Cardiac muscle cell (in vitro differentiated cells and primary cell): ENCODE measurements at places on chromosomes 11 and 22. TPM values are rescaled to one million over a fixed set of nuclear protein-coding genes. Genes with fewer than 3 reads are reported as not detected.
A peak's percentile ranks its signal among the peaks of the same experiment; 100 is the strongest.

GRCh38 chr11:66324664-66325063 is 7.8 kb upstream of the CD248 start:
- DNase-seq = no peak

GRCh38 chr11:104148706-104149105 is 15.2 kb downstream of the PDGFD start:
- DNase-seq = no peak

DNA sequence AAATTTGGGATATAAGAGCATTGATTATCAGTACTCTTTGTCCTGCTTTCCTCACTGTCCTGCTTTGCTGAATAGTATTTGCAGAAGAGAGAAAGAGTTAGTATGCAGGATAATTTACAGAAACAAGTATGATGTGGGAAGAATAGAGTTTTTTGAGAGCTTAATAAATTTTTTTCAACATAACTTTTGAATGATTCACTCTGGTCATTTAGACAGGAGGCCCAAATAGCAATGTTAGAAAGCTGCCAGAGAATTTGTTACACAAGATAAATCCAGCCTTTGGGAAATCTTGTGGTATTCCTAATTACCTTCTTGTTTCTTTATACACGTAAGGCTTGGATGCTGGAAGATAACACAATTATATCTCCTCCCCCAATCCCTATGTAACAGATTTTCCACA is 484.6 kb downstream of the CNTN5 start:
- no peak for DNase-seq

Gene MYOD1
- total RNA-seq = not detected in 2 replicates

DNA sequence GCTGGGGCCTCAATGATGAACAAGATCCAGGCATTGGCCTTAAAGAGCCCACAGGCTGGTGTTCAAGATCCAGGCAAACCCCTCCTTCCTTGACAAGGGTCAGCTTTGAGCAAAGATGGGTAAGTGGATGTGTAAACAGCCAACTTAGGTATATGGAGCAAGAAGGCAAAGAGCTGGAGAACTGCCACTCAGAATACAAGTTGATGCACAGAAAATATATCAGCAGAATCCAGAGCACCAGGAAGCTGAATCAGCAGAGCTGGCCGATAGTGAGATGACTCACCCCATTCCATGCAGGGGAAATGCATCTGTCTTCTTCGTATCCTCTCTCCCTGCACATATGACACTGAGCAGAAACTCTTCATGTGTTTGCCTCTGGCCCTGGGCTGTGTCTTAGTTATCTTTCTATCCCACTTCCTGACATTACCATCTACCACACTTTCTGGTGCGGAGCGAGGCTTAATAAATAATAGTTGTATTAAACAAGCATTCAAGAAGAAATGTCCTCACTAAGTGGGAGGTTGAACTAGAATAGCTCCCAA is 57.8 kb downstream of the ENDOD1 start:
- DNase-seq = no peak

GRCh38 chr11:10893714-10894151 is 35.9 kb upstream of the ZBED5 start:
- DNase-seq = peak; percentile 43

GRCh38 chr22:28249402-28249801 is 330.3 kb upstream of the PITPNB start:
- DNase-seq = peak; percentile 52

- no peak for DNase-seq
Observed at GRCh38 chr11:65636108-65637031, 1.5 kb upstream of the SIPA1 start.

Gene AGBL2
- 0.25 and 0.69 TPM in 2 replicates for total RNA-seq

- peak; percentile 54 for DNase-seq
Observed at GRCh38 chr11:1152316-1153104, 5.2 kb upstream of the MUC5AC start.

Gene RIC3
- total RNA-seq = 8.7 and 14.3 TPM in 2 replicates

GRCh38 chr11:65087216-65087615 is 3.2 kb downstream of the ZFPL1 start:
- DNase-seq = no peak

- peak; percentile 40 for DNase-seq
Observed at GRCh38 chr11:65078151-65078550, 5.7 kb downstream of the CDCA5 start.

Gene POGLUT3
- total RNA-seq = 8.5 and 12.0 TPM in 2 replicates

Gene MMP20
- total RNA-seq = not detected in 2 replicates

Gene DDI1
- total RNA-seq = not detected in 2 replicates

Gene XNDC1N
- 8.0 and 8.8 TPM in 2 replicates for total RNA-seq

DNA sequence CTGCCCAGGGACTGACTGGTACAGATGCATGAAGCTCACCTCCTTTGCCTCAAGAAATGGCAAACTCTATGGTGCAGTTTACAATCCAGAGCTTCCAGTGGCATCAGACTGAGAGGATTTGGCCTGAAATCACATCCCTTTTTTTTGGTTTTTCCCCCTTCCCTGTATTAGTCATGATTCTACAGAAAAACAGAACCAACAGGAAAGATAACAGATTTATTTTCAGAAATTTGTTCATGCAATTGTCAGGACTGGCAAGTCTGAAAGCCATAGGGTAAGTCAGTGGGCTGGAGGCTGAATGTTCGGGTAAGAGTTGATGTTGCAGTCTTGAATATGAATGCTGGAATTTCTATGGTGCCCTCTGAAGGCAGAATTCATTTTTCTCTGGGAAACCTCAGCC is 12.0 kb upstream of the ZDHHC13 start:
- no peak for DNase-seq

GRCh38 chr11:96906476-96906875 is 516.7 kb downstream of the JRKL start:
- DNase-seq = no peak

- DNase-seq = peak; percentile 62
Observed at GRCh38 chr11:59158206-59159068, 13.5 kb upstream of the DTX4 start.

DNA sequence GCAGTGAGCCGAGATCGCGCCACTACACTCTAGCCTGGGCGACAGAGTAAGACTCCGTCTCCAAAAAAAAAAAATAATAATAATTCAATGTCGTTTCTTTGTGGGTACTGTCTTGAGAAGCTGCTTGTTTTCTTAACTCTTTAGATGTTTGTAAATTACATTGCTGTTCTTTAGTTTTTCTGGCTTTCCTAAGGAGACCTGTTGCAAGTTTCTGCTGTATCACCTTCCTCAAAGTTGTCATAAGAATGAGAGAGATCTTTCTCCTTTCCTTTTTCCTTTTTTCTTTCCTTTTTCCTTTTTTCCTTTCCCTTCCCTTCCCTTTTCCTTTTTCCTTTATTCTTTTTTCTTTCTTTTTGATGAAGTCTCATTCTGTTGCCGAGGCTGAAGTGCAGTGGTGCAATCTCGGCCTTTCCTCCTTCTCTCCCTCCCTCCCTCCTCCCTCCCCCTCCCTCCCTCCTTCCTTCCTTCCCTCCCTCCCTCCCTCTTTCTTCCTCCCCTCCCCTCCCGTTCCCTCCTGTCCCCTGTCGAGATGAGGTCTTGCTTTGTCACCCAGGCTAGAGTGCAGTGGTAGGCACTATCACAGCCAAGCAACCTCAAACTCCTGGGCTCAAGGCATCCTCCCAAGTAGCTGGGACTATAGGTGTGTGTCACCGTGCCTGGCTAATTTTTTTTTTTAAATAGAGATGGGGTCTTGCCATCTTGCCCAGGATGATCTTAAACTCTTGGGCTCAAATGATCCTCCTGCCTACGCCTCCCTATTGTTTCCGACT is 15.3 kb downstream of the HIPK3 start:
- DNase-seq = no peak

- DNase-seq = no peak
Observed at GRCh38 chr11:61907871-61908729, 9.3 kb downstream of the RAB3IL1 start.

GRCh38 chr22:36435516-36436415 is 45.7 kb downstream of the TXN2 start:
- DNase-seq = no peak

GRCh38 chr22:43036282-43036829 is 21.4 kb upstream of the PACSIN2 start:
- DNase-seq = peak; percentile 73

DNA sequence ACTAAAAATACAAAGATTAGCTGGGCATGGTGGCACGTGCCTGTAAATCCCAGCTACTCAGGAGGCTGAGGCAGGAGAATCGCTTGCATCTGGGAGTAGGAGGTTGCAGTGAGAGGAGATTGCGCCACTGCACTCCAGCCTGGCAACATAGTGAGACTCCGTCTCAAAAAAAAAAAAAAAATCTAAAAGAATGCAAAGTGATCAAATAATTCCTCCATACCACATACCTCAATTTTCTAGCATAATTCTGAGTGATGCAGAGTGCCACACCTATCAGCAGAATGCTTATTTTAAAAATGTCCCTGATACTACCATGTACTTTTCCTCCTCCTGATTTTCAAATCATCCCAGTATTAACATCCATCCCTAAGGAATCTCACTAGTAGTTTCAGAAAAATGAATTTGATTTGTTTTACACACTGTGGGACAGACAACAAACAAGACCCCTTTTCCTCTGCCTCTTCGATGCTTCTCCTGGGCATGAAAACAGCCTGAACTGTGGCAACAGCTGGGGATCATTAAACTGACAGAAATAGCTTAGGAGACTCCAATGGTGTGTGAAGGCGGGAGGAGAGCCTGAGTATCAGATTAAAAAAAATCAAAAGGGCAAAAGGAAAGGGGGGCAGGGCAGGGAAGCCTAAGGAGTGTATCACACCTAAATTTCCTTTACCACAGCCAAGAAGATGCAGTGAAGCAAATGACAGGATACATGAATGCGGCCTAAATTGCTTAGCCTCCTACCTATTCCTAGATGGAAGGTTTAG is 114.7 kb downstream of the SGSM3 start:
- DNase-seq = peak; percentile 58

Gene UBQLN3
- 0.81 and 1.9 TPM in 2 replicates for total RNA-seq

- peak; percentile 85 for DNase-seq
Observed at GRCh38 chr22:45240810-45241631, at the start of gene KIAA0930. TSS of gene KIAA0930 (minus strand) at chr22:45240894. CDS start at chr22:45240703, 191 bp downstream.

DNA sequence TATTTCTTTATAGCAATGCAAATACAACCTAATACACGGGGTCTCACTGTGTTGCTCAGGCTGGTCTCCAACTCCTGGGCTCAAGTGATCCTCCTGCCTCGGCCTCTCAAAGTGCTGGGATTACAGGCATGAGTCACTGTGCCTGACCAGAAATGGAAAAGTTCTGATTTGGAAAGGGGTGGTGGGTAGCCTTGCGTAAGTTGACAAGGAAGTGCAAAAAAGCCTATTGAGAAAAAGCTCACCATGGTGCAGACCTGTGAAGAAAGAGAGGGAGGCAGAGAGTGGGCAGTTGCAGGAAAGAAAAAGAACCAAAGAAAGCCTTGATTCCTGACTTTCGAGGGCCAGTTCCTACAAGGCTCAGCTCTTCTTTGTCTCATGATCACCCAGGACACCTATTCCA is 27.1 kb downstream of the AGBL2 start:
- no peak for DNase-seq

- DNase-seq = no peak
Observed at GRCh38 chr11:112983887-112984286, 22.7 kb downstream of the NCAM1 start.

- DNase-seq = no peak
Observed at GRCh38 chr11:1102221-1102971, 27.7 kb downstream of the MUC2 start.

Gene RHOG
- total RNA-seq = 31.4 and 39.1 TPM in 2 replicates

GRCh38 chr11:114090225-114090910 is 30.9 kb downstream of the ZBTB16 start:
- DNase-seq = no peak

DNA sequence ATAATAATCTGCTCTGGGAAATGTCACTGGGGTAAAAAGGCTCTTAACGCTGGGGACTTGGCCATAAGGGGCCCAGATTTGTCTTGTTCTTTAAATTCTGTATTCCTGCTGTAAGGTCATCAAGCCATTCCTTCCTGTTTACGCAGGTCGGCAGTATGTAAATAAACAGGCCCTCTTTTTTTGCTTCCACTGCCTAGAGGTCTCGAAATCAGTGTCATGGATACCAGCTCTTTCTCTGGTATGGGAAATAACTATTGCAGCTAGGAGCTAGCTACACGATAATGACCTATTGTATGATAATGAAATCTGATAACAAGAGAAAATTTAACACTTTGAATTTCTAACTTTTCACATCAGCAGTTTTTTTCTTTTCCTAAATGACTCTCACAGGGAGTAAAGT is 209.2 kb upstream of the NARS2 start:
- DNase-seq = no peak

Gene SLCO2B1
- not detected in 2 replicates for total RNA-seq

DNA sequence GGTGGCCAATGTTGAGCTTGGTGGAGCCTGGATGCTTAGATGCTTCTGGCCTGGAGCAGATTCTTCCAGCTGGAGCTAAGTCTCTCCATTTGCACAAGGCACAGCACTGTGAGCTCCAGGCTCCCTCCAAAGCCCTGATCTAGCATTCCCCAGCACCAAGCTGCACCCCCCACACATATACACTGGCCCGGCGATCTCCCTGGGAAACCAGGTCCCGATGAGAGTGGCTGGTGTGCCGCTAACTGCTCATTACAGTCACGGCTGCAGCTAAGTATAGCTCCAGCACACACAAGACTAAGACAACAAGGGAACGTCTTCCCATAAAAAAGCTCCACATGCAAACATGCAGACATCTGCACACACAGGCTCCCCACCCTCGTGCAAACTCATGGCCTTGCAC is 17.6 kb downstream of the KCNC1 start:
- DNase-seq = no peak
